ENCODE measurements at places on chromosomes 3 and 15. TPM values are rescaled to one million over a fixed set of nuclear protein-coding genes. Genes with fewer than 3 reads are reported as not detected.

DNA sequence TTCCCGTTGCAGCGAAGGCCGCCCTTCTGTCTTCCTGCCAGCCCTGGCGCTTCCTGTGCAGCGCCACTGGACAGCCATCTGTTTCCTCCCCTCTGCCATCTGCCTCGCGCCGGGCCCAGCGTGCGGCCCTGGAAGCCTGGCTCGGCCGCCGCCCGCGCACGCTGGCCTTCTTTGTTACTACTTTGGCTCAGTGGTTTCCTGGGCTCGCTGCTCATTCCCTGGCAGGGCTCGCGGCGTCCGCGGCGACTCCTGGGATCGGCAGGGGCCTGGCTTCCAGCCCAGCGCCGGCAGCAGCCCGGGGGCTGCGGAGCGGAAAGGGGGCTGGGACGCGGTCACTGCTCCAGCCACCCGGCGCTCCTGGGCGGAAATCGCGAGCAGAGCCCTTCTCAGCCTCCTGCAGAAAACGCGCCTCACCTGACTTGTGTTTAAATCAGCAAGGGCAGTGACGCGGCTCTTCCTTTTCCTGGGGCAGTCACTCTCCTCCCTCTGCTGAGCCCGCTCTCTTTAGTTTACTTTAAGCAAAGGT is 10.0 kb downstream of the CMTM7 start:
- peak; percentile 75 for DNase-seq
- H3K27ac ChIP-seq = peak overlapping the region; percentile 84
- peak overlapping the region; percentile 68 for H3K4me3 ChIP-seq

DNA sequence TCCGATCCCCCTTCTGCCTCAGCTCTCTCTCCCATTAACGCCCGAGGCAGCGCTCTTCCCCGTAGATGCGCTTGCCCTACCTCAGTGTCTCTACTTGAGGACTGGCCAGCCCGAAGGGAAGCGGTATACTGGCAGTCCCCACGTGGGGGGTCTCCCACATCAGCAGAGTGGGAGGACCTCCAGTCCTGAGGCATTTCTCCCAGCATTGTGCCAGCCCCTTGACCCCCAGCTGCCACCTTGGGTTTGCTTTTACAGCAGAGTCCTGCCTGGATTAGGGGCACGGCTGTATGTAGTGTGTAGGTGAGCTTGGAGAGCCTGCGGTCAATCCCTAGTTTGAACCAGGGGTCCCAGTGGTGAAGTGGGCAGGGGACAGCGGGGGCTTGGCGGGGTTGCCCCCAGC is 767 bp downstream of the SEMA3F start:
- H3K4me1 ChIP-seq = peaks cover 16% of the 10 kb centered on the region
- DNase-seq = no peak
- no peak overlapping the region for H3K27ac ChIP-seq

DNA sequence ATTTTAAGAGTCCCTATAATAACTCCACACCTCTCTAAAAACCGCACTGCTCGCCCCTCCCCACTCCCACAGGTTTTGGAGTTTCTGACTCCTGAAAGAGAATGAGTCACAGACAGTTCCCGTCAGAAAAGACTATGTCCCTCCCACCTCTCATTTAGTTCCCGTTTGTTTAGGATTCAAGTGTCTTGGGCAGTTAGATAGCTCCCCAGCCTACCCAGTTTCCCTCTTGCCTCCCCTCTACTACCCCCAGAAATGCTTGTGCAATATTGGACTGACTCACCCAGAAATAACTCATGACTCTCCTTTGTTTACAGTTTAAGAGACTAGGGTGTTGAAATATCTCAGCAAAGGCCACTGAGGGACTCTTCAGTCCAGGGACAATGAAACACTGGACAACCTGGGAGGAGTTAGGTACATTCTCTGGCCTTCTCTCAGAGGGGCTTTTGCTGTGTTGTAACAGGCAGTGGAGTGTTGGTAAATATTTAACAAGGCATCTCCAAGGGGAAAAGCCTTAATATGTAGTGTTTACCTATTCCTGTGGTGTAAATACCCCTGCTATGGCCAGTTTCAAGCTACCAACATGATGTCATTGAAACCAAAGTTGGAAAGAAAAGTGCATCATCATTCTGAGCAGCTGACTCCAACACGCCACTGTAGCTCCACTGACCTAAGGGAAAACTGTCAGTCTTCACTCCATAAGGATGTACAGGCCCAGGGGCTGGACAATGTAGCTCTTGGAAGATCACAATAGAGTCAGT is 96.1 kb upstream of the CHD2 start:
- H3K4me1 ChIP-seq = peaks cover 22% of the 10 kb centered on the region
- no peak for DNase-seq
- H3K27ac ChIP-seq = no peak overlapping the region
- no peak overlapping the region for H3K4me3 ChIP-seq

GRCh38 chr3:106826791-106827311 is 550.4 kb upstream of the CCDC54 start:
- no peaks in the 10 kb centered on the region for H3K36me3 ChIP-seq
- no peak overlapping the region for H3K4me3 ChIP-seq
- no peak overlapping the region for H3K27ac ChIP-seq
- no peaks in the 10 kb centered on the region for H3K4me1 ChIP-seq
- DNase-seq = no peak

DNA sequence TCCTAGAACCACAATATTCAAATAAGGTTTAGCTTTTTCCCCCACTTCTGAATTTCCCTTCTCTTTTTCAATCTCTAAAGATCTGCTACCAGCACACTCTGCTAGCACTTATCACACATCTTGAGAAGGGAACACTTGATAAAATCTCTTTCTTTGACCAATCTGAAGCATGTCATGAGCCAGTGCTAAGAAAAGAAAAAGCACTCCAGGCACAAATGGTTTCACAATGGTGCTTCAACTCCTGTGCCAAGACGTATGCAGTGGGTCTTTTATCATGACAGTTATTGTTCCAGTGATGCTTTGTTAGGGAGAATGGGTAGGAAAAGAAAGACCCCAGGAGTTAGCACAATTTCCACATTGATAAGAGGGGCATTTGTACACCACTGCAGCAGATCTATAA is 248.4 kb downstream of the ZNF385D start:
- no peaks in the 10 kb centered on the region for H3K27me3 ChIP-seq
- no peaks in the 10 kb centered on the region for H3K36me3 ChIP-seq
- no peak overlapping the region for H3K4me3 ChIP-seq
- H3K4me1 ChIP-seq = no peaks in the 10 kb centered on the region

DNA sequence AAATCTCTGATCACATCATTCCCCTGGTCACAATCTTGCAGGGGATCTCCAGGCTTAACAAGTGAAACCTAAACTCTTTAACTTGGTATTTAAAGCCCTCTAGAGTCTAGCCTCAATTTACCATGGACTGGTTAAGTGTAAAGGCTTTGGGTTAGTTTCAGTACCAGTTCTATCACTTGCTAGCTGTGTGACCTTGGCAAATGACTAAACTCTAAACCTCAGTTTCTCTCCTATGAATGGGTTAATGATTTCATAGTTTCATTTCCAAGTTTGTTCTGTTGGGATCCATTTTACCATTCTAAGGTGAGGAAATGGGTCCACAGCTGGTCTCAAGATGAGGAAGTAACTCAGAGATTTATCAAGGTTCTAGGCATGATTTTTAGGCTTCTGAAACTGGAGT is 38.8 kb upstream of the TIMP4 start:
- no peak for DNase-seq
- H3K27ac ChIP-seq = no peak overlapping the region
- H3K4me1 ChIP-seq = no peaks in the 10 kb centered on the region

DNA sequence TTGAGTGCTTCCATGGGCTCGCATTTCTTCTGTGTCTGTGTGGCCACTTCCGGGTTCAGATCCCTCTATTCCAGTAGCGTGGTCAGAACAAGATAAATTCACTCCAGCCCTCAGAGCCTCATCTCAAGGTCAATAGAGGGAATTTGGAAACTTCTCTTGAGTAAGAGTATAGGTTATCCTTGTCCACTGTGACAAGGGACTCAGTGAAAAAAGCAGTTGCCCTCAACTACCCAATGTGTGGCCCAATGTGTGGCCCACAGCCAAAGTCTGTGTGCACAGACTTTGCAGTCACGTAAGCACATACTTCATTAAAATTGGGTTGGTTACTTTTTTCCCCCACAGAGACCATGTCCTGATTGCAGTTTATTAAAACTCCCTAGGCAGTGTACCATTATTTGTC is 305.6 kb upstream of the SEMA6D start:
- no peak overlapping the region for H3K27ac ChIP-seq
- H3K27me3 ChIP-seq = no peaks in the 10 kb centered on the region
- no peak overlapping the region for H3K4me3 ChIP-seq
- H3K4me1 ChIP-seq = no peaks in the 10 kb centered on the region
- no peaks in the 10 kb centered on the region for H3K36me3 ChIP-seq
- DNase-seq = no peak

GRCh38 chr15:68536331-68537095 is 42.3 kb upstream of the CORO2B start:
- DNase-seq = no peak
- no peak overlapping the region for H3K4me3 ChIP-seq
- no peak overlapping the region for H3K27ac ChIP-seq

DNA sequence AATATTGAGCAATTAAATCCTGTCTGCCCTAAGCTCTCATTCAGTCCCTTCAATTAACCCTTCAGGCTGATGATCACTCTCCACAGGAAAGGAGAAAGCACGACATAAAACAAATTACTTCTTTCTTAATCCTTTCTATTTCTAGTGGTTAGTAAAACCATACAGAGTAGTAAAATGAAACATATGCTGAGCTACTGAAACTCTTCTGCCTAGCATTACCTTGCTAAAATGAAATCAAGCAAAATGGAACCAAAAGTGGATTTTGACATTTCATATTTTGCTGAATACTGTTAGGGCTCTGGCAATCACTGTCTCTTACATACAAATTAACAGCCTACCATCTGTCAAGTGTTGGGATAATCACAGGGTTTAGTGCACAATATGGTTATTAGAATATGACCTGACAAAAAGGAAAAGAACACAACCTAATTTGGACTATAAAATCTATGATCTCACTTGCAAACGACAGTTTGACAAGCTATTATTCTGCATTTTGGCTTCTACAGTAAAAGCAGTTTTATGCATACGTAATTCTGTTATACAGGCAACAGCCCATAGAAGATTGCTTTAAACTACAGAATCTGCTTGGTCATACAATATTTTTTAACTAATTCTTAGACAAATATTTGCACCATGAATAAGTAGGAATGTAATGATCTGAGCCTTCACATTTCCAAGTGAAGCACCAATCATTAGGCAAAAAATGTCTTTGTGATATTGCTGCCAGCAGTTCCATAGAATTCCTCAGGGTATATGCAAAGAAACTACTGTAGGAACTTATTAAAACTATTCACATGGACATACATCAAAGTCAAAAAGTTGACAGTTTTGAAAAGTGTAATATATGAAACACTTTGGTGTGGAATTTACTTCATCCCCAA is 105.0 kb downstream of the FHIT start:
- H3K36me3 ChIP-seq = no peaks in the 10 kb centered on the region
- no peak for DNase-seq
- no peaks in the 10 kb centered on the region for H3K27me3 ChIP-seq
- H3K27ac ChIP-seq = no peak overlapping the region

The PHLDB2 gene
- total RNA-seq = 8.5 TPM

The DUOX2 gene
- 0.06 TPM for total RNA-seq

The NOX5 gene
- 0.06 TPM for total RNA-seq

The NR2E3 gene
- not detected for total RNA-seq

The LOXL1 gene
- total RNA-seq = 1.6 TPM

The SSUH2 gene
- total RNA-seq = not detected

The DNAH12 gene
- total RNA-seq = 0.09 TPM
